Stimulated activated CD4-positive, alpha-beta T cell treated with anti-CD3 and anti-CD28 coated beads, Interleukin-15, amount 100 ng/mL, for 1 hour (primary cell): ENCODE measurements at places on chromosomes 7 and 10.

DNA sequence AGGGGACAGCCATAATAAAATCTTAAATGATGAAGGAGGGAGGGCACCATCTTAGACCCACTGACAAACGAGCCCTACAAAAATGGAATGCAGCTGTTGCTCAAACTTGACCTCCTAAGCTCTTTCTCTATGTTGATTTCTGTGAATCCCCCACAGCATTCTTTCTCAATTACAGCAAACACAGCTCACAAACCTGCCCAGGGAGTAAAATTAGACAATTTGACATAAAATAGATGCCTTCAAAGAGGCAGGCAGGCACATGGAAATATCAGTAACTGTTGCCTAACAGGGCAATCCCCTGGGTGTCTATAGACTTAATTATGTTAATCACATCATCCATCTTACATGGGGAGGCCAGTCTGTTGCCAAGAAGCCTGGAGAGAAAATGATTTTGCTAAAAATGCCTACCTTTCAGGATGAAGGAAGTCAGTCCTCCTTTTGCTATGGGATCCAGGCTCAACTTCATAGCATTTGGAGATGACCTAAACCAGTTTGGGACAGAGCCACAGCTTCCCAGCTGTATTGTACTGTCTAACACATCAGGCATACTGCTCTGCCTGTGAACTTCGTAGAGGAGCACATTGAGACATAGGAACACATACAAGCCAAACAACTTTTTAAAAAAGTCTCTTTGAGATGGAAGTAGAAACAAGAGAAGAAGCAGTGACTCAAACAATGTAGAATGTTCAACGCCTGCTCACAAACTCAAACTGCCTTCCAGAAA, 1177.4 kb downstream of the SORCS1 start:
- no peak for DNase-seq

DNA sequence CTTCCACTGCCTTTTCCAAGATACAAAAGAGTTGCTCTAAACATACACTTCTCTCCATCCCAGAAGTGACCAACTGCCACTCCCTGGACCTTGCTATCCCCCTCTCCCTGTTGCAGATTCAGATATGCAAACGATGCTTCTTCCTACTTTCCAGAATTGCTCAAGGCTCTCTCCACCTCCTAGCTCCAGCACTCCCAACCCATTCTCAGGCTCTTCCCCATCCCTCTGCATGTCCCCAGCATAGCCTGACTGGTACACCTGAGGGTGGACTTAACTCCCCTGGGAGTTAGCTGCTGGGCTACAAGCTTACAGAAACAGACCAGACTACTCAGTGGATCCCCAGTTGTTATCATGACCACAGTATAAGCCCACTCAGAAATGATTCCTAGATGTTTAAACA, 27.6 kb downstream of the MKRN1 start:
- no peak for DNase-seq

GRCh38 chr7:2237109-2237602, 4.4 kb upstream of the MAD1L1 start:
- no peak for DNase-seq

GRCh38 chr7:96998744-96999143, 6.6 kb upstream of the DLX6 start:
- DNase-seq: no peak

GRCh38 chr7:36473454-36474282, 84.0 kb downstream of the ANLN start:
- DNase-seq: no peak

GRCh38 chr7:106064316-106064715, 47.8 kb downstream of the SYPL1 start:
- no peak for DNase-seq

GRCh38 chr10:102785818-102786217, 42.1 kb downstream of the WBP1L start:
- no peak for DNase-seq

GRCh38 chr7:100759357-100760171, 26.2 kb downstream of the ZAN start:
- no peak for DNase-seq

GRCh38 chr10:7498111-7498510, 87.3 kb upstream of the SFMBT2 start:
- no peak for DNase-seq

GRCh38 chr10:117878626-117879025, 168.1 kb downstream of the RAB11FIP2 start:
- no peak for DNase-seq

DNA sequence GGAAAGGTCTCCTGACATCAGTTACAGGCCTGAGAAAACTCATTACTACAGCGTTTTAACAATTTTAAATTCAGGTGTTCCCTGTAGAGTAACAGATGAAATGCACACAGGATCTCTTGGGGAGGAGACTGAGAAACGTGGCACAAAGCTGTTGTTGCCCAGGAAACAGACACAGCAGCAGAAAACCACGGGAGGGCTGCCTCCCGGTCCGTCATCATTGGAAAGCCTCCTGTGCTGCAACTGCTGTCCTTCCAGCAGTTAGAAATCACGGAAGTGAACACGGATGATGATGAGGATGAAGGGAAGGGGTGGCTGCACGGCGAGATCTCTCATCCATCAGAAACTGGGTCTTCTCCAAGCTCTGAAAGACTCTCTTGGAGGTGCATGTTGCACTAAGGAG, 94.6 kb upstream of the RNF32 start:
- DNase-seq: no peak

DNA sequence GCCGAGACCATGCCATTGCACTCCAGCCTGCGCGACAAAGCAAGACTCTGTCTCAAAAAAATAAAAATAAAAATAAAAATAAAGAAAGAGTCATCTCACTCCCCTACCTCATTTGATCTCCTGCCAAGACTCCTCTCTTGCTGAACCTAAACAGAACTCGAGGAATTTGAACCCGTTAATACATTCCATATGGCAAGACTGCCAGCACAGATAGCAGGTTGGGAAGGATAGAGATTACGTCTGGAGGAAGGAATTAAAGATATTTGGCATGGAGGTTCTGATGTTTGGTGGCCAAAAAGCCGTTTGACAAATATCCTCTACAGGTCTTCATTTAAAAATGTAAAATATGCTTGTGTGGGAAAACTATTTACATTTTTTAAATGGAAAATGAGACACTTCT, 549.6 kb downstream of the HTR7 start:
- DNase-seq: no peak

DNA sequence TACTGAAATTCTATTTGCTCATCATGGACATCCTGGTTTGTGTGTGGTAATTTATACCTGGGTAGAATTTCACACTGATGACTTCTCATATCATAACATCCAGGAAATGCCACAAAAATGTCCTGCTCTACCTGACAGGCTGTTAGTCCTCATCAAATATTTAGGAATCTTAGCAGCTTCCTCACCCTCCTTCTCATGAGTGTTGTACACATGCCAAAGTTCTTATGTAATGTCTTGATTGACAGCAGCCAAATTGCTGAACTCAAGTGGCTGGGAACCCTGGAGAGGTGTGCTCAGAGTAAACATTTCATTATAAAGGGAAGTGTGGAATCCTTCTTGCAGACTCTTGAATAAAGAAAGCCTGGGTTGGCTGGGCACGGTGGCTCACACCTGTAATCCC, 8.9 kb downstream of the EEPD1 start:
- no peak for DNase-seq

DNA sequence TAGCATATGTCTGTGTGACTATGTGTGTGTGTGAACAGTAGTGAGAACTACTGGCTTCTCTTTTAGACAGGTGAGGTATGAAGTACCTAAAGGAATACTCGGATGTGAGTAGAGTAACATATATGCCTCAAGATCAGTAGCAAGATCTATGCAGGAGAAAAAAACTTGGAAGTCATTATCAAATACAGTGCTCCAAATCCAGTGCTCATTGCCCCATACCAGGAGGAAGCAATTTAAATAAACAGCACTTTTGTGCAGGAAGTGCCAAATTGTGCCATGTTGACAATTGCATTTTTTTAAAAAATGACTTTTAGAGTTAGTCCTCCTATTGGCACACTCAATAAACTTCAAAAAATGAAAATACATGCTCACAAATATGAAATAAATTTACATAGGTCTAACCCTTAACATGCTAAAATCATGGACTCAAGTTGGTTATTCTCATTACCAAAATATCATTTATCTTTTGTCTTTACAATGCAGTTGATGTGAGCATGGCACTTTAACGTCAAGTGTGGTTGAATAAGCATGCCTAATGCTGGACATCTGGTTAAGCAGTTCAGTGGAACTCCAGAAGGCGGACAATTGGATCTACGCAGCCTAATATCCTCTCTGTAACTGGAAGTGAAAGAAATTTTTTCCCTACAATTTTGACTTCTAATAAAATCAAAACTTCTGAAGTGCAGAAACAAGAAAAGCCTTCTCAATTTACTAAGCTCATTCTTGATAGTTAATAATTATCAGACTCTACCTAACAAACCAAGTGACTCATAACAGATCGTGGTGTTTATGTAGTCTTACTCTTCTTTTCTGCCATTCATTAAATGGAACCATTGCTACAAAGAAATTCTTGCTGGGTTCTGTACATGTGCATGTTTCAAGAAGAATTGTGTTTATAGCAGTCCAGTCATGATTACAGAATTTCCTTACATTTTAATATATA, 195.2 kb downstream of the MDFIC start:
- DNase-seq: no peak

DNA sequence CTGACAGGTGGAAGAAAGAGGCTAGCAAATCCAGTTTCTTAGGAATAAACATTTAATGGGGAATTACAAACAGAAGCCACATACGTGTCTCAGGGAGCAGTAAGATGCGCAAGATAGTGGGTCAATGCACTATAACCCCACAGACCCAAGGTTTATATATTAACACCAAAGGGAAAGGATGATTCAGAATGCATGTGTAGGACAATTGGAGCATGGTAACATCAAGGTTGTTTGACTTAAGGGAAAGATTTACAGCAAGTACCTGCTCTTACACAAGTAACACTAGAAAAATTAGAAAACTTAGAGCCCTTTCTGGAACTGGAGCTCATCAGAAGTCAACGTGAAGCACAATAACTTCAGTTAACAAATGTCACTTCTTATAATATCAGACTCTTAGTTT, 161.1 kb upstream of the ZWINT start:
- no peak for DNase-seq

DNA sequence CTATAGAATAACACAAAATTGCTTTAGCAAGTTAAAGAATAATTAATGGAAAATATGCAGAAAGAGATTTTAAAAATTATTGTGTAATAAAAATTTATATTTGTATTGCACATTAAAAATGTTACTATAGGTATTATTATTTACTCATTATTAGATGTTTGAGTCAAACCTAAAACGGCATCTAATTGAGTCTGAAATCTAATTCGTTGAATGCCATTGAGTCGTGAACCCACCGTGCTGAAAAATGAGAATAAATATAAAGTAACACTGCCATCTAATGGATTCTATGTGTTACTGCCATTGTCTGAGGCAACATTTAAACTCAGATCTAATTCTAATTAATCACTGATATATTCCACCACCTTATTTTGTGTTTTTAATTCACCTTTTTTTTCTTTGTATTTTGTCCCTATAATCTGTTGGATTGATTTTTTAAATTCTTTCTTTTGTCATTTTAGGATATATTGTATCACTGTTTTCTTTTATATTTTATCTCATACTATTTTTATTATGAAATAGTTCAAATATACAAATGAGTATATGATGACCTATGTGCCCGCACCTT, 62.2 kb downstream of the SAMD9 start:
- DNase-seq: no peak

- DNase-seq: no peak
Measured at GRCh38 chr7:79221211-79221610, 232.3 kb downstream of the MAGI2 start.
